ENCODE measurements at places on chromosomes 3 and 15.
A peak's percentile ranks its signal among the peaks of the same experiment; 100 is the strongest.

GRCh38 chr15:71747128-71748083 lies 62.9 kb upstream of the NR2E3 start:
- DNase-seq = no peak

- DNase-seq = peak; percentile 32
Observed at GRCh38 chr3:72887705-72888545, at the start of gene GXYLT2. Gene GXYLT2, plus strand, starts transcription at chr3:72888046. Its CDS starts 188 bp downstream, at chr3:72888234.

DNA sequence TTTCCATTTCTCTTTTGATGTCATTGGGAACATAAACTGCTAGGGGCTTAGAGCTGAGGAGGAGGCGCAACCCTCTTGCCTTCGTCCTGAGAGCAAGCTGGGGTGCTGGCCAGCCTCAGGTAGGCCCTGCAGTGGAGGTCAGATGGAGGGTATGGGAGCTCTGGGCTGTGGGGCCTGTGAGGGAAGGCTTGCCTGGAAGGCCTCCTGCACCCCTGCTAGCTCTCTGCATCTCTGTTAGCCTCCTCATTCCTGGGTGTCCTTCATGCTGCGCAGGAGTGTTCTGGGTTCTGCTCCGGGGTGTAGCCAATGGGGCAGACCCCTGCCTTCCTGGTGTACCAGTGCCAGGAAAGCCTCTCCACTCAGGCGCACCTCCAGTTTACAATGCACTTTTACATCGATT lies 11.8 kb downstream of the GP5 start:
- no peak for DNase-seq

- DNase-seq = no peak
Observed at GRCh38 chr15:61426466-61426865, 197.4 kb upstream of the RORA start.

DNA sequence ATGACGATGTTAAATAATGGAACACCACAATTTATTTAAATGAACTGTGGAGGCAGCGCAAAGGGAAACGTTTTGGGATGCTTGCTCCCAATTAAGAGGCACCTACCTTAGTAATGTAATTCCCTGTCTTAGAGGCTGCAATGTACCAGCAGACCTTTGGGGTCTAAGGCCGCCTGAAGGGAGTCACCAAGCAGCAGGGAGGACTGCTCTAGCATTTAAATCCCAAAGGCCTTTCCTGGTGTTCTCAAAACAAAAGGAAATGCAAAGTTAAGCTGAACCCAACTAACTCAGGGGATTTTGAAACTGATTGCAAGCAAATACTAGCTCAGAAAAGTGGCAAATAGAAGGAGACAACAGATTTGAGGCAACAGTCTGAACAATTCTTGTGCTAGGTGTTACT lies 510.8 kb downstream of the GABRG3 start:
- DNase-seq = no peak

DNA sequence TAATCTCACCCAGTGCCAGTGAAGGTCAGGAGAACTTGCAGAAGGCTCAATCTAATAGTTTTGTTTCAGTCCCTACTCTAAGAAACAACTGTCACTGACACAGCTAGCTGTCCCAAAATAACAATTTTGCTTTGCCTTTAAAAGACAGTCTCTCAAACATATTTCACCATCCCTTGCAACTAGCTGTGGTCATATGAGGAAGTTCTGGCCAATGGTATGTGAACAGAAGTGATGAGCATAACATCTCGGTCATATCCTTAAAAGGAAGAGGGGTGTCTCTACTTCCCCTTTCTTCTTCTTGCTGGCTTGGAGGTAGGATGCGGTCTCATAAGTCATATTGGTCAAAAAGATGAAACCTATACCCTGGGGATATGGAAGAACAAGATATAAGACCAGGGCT lies 198.1 kb downstream of the NEK10 start:
- DNase-seq = no peak

GRCh38 chr15:36658898-36659639 lies 79.6 kb downstream of the CDIN1 start:
- DNase-seq = no peak

DNA sequence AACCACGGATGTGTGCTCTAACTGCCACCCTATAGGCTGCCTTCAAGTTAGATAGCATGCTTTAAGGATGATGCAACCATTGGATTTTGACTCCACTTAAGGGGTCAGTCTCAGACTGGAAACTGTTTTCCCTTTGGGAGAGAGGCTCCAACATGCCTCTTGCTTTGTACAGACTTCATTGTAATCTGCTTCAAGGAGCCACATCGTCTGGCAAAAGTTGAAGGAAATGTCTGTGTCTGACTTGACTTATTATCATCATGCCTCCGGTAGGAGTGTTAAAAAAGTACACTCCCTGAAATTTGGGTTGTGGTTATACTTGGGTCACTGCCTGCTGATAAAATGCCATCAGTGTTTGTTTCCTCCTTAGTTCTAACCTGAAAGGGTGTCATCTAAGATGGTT lies 245.4 kb upstream of the CDIN1 start:
- no peak for DNase-seq

GRCh38 chr3:23455084-23455483 lies 252.0 kb downstream of the UBE2E2 start:
- no peak for DNase-seq

All from activated CD4-positive, CD25-positive, alpha-beta regulatory T cell treated with anti-CD3 and anti-CD28 coated beads, Interleukin-2, amount 50 U/mL, for 72 hours (primary cell).